ENCODE measurements at places on chromosomes 3 and 15.

- DNase-seq = no peak
Measured at GRCh38 chr3:143806038-143806437, 42.2 kb downstream of the SLC9A9 start.

GRCh38 chr15:31051496-31052080 lies 49.9 kb downstream of the TRPM1 start:
- no peak for DNase-seq

DNA sequence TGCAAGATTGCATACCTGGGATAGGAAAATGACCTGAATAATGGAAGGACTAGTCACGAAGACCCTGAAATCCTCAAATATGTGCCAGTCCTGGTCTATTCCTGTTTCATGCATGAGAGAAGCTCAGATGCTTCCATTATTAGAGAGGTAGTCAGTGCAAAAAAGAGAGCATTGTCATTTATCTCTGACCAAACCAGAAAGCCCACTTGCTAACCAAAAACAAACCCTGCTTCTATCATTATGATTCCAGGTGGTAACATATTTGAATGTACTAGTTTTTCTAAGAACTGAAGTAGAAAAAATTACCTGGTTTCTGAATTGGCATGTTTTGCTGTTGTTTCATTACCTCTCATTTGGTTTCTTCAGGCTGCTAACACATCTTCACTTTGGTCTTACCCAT lies 160.8 kb upstream of the MANF start:
- DNase-seq = no peak

GRCh38 chr3:189836795-189837194 lies 205.6 kb downstream of the TP63 start:
- no peak for DNase-seq

DNA sequence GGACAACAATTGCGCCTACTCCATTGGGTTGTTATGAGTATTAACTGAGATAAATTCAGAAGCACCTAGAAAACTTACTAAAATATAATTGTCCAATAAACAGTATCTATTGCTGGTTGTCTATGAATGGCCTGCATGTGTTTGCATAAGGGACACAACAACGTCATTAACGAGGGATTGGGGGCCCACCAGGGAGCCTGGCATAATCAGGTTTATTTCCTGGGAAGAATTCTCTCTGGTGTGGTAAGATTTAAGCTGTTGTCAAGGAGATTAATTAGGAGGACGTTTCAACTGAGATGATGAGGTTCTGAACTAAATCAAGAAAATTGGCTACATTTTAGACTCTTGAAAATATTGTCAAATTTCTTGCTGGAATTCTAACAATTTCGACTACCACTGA lies 176.1 kb upstream of the CDIN1 start:
- DNase-seq = no peak

- DNase-seq = no peak
Measured at GRCh38 chr3:184382326-184383032, 2.6 kb downstream of the CHRD start.

GRCh38 chr15:57540736-57541135 lies 51.0 kb upstream of the MYZAP start:
- DNase-seq = no peak

- no peak for DNase-seq
Measured at GRCh38 chr3:112744825-112745566, 101.7 kb downstream of the CD200R1L start.

DNA sequence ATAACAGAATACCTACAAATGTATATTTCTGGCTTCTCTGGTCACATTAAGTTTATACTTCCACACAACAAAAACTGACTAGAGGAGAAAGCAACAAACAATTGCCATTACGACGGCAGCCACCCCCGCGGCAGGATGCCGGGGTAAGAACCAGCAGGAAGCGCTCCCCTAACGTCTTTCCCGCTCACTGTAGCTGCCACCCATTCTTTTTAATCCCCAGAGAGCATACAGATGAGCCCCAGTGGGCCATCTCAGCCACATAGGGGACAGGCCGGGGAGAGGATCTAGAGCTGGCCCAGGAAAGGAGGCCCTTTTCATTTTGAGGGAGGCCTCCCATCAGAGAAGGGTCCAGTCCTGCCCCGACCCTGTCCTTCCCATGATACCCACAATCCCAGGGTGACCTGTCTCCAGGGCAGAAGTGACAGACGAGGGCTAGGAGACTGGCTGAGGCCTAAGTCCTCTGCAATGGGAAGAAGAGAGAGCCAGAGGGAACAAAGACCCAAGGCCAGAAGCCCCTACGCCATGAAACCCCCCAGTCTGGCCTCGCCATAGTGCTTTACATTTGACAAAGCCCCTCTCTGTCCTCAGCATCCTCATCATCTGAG lies 3.6 kb upstream of the CALML4 start:
- DNase-seq = no peak

DNA sequence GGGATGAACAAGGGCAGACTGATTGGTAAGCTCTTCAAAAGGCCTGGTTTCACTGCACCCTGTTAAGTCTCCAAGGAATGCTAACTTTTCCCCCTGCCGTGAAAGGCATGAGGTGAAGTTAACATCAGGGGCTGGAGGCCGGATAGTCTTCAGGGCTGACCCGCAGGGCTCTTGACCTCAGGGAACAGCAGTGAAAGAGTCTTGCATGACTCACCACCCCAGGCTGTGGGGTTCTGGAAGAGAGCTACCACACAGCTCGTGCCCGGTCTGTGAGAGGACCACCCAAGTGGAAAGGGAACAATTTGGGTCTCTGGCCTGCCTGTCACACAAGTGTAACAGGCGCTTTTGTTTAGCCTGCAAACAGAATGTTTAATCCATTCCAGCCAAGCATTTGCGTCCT lies 504.9 kb downstream of the EDEM1 start:
- no peak for DNase-seq

- DNase-seq = no peak
Measured at GRCh38 chr3:39285332-39285731, 5.5 kb upstream of the CX3CR1 start.

DNA sequence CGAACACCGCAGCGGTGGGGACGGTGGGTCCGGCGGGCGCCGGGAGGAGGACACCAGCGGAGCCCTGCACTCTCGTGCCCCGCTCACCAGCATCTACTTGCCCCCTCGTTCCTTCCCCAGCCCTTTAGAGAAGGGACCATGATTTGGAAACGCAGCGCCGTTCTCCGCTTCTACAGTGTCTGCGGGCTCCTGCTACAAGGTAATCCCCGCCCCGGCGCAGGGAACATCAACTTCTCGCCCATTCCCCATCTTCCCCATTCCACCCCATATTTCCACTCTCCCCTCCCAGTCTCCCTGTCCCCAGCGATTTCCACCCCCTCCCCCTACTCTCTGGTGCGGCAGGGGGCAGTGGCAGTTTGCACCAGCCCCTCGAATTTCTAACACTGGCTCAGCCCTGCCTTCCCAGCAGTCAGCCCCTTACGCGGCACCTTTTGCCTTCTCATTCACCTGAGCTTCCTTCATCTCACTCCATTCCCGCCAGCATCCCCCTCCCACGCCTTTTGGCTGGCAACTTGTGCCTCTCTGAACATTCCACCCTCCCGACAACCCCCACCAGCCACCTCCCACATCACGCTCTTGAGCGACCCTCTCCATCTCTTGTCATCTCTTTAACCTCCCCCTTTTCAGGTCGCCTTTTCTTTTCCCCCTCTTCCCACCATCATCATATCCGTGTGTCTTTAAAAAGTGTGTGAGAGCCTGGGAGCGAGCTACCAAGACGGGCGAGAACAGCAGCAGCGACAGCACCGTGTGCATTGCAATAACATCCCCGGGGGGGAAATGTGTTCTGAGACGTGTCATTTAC lies 882 bp downstream of the CADM2 start:
- no peak for DNase-seq

DNA sequence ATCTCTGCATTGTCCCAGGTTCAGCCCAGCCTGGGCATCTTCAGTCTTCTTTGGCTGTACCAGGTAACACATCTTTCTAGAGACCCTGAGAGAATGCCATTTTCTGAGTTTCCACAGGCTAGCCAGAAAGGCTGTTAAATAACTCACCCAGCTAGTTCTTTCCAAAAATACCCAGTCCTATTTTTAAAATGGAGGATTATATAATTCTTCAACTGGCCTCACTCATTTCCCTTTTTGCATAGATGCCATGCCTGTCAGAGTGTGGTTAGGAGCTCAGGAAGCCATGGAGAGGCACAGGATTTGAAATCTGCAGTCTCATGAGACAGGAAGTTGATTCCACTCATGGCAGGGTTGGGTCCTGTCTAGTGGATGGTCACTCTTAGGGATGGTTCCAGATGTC lies 39.8 kb downstream of the CEMIP start:
- no peak for DNase-seq

GRCh38 chr15:40493089-40493840 lies 22.5 kb downstream of the CHST14 start:
- no peak for DNase-seq

Measured in glomerular endothelial cell (primary cell).